Activated T-helper 17 cell treated with anti-CD3 and anti-CD28 coated beads, Interleukin-2, amount 50 U/mL, for 72 hours (primary cell): ENCODE measurements at places on chromosomes 2 and 18. TPM values are rescaled to one million over a fixed set of nuclear protein-coding genes. Genes with fewer than 3 reads are reported as not detected.

- H3K36me3 ChIP-seq = peaks cover 41% of the 10 kb centered on the region
- H3K4me1 ChIP-seq = peaks cover 17% of the 10 kb centered on the region
- no peak overlapping the region for H3K4me3 ChIP-seq
- peak overlapping the region; percentile 62 for H3K27ac ChIP-seq
- H3K27me3 ChIP-seq = no peaks in the 10 kb centered on the region
These were observed 44.2 kb downstream of the GPD2 start for GRCh38 chr2:156480376-156480775.

GRCh38 chr2:46157072-46157965 is 139.9 kb upstream of the EPAS1 start:
- no peak overlapping the region for H3K4me3 ChIP-seq
- H3K36me3 ChIP-seq = peaks cover 21% of the 10 kb centered on the region
- ATAC-seq = no peak
- H3K27ac ChIP-seq = peak overlapping the region; percentile 26
- H3K4me1 ChIP-seq = no peaks in the 10 kb centered on the region
- no peaks in the 10 kb centered on the region for H3K27me3 ChIP-seq

- H3K4me3 ChIP-seq = no peak overlapping the region
- peaks cover 6% of the 10 kb centered on the region for H3K27me3 ChIP-seq
- no peak for ATAC-seq
These were observed 20.6 kb downstream of the ERMN start for GRCh38 chr2:157304811-157305722.

GRCh38 chr2:71884303-71885042 is 263.2 kb downstream of the CYP26B1 start:
- no peaks in the 10 kb centered on the region for H3K36me3 ChIP-seq
- peaks cover 17% of the 10 kb centered on the region for H3K27me3 ChIP-seq
- no peaks in the 10 kb centered on the region for H3K4me1 ChIP-seq
- no peak overlapping the region for H3K27ac ChIP-seq
- no peak overlapping the region for H3K4me3 ChIP-seq

Gene VAMP5
- total RNA-seq = 36.8 TPM
